GM10248 (cell line): ENCODE measurements at places on chromosomes 16 and 17.

DNA sequence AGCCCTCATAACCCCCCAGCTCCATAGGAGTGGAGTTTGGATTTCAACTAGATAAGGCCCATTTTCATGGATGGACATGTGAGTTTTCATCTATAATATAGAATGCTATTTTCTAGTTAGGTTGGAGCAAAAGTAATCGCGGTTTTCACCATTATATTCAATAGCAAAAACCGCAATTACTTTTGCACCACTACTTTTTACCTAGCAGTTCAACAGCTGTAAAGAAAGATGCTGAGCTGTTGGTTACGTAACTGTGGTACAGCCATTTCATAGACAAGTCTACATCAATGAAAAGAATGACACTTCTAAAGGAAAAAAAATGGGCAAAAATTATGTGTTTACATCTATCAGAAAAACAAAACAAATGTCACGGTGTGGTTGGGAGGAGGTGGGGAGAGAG lies 507.7 kb downstream of the MAF start:
- DNase-seq: no peak

DNA sequence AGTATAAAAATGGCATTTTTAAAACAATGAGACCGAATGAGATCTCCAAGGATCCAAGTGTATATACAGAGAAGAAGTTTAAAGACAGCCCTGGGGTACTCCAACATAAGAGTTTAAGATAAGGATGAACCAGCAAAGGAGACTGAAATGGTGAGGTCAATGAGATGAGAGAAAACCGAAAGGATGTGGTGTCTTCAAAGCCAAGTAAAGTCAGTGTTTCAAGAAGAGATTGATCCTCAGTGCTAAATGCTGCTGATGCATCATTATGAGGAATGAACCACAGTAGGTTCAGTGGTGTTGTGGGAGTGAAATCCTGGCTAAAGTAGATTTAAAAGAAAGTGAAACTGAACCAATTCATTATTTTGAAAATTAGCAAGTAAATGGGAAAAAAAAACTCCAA lies 38.1 kb upstream of the NLK start:
- no peak for DNase-seq

- peak; percentile 18 for DNase-seq
Measured at GRCh38 chr16:72467157-72467759, 295.3 kb upstream of the PMFBP1 start.

GRCh38 chr16:14641206-14641605 lies 8.5 kb downstream of the BFAR start:
- no peak for DNase-seq

- no peak for DNase-seq
Measured at GRCh38 chr16:56258508-56259424, 67.5 kb downstream of the GNAO1 start.

DNA sequence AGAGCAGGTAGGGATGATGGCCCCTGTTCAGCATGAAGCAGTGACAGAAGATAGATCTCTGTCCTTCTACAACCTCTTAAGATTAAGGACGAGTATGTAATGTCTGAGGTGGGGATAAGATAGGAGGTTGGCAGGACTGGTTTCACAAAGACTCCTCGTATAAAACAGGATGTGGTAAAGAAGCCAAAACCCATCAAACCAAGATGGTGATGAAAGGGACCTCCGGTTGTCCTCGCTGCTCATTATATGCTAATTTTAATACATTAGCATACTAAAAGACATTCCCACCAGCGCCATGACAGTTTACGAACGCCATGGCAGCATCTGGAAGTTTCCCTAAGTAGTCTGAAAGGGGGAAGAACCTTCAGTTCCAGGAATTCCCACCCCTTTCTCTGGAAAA lies 27.3 kb downstream of the MIS12 start:
- DNase-seq: no peak

GRCh38 chr17:53912117-53912516 lies 89.4 kb downstream of the KIF2B start:
- no peak for DNase-seq

- DNase-seq: no peak
Measured at GRCh38 chr16:83298541-83298940, 509.2 kb upstream of the HSBP1 start.
